ENCODE measurements at places on chromosomes 7 and 10.

DNA sequence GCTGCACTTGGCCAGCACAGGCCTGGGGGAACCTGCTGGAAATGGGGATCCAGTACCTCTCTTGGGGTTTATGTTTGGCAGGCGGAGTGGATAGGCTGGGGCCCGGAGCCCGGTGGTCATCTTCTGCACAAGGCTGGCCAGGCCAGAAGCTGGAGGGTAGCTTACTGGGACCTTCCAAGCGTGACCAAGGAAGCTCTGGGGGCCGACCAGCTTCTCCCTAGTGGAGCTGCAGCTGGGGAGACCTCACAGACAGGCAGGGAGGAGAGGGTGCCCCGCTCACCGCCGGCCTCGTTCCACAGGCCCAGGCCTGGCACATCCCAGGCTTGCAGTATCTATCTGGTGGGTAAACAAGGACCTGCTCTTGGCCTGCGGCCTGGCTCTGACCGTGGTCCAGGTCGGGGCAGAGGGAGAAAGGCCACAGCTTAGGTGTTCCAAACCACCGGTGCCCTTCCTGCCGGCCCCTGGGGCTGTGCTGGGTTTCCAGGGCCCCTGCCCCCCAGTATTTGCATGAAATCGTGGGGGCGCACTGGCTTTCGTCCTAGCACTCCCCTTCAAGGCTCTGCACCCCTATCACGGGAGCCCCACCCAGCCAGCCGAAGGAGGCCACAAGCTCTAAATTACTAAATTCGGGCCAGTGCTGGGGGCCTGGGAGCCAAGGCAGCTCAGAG is 1.5 kb upstream of the ELFN1 start:
- no peak overlapping the region for H3K4me3 ChIP-seq
- H3K4me1 ChIP-seq, result peaks cover 39% of the 10 kb centered on the region
- peaks cover 1% of the 10 kb centered on the region for H3K36me3 ChIP-seq
- H3K27ac ChIP-seq, result no peak overlapping the region
- no peak for DNase-seq

GRCh38 chr7:34133983-34134782 is 228.8 kb downstream of the BMPER start:
- H3K36me3 ChIP-seq, result no peaks in the 10 kb centered on the region
- no peaks in the 10 kb centered on the region for H3K27me3 ChIP-seq
- no peak overlapping the region for H3K27ac ChIP-seq

- DNase-seq, result no peak
- H3K4me1 ChIP-seq, result peaks cover 32% of the 10 kb centered on the region
- H3K36me3 ChIP-seq, result peaks cover 9% of the 10 kb centered on the region
- no peak overlapping the region for H3K27ac ChIP-seq
Measured at GRCh38 chr10:102243309-102243708, 2.0 kb upstream of the PITX3 start.

DNA sequence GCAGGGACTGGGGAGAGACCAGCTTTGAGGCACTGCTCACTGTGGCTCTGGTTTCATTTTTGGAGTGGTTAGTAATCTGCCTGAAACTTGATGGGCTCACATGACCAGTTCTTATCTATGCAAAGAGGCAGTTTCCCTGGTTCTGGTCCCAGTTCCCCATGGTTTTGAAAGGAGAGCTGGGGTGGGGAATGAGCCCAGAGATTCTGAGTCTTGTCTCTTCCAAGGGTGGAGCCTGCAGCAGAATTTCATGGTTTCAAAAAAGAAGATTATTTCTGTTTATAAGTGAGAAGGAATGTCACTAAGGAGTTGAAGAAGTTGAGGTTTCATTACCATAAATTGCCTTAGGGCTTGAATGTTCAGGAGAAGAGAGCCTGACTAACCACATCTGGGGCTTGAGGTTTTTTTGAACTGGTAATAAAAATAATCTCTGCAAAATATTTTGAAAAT is 190.2 kb upstream of the HABP2 start:
- H3K4me1 ChIP-seq, result no peaks in the 10 kb centered on the region
- no peak overlapping the region for H3K27ac ChIP-seq
- DNase-seq, result no peak
- peaks cover 5% of the 10 kb centered on the region for H3K27me3 ChIP-seq

DNA sequence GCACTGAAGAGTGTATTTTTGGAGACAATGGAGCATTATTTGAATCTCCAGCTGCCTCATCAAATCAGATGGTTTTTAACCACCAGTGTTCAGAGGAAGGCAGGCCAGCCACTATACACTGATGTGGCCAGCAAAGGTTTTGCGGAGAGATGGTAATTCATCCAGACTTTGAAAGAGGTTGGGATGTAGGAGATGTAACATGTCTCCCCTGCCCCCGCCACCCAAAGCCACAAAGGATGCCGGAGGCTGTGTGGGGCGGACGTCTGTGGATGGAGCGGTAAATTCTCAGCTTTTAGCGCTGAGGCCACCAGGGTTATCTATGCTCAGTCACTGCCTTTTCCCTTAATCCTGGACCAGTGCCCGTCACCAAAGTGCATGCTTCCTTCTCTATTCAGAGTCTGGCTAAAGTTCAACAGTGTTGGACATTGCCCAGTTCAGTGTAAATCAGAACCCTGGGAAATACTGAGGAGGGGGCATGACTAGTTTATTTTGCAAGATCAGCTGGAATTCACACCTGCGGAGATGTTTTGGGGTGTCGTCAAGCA is 3.7 kb upstream of the TRIP6 start:
- H3K4me1 ChIP-seq, result peaks cover 19% of the 10 kb centered on the region
- H3K4me3 ChIP-seq, result no peak overlapping the region
- DNase-seq, result no peak
- H3K36me3 ChIP-seq, result peaks cover 33% of the 10 kb centered on the region

DNA sequence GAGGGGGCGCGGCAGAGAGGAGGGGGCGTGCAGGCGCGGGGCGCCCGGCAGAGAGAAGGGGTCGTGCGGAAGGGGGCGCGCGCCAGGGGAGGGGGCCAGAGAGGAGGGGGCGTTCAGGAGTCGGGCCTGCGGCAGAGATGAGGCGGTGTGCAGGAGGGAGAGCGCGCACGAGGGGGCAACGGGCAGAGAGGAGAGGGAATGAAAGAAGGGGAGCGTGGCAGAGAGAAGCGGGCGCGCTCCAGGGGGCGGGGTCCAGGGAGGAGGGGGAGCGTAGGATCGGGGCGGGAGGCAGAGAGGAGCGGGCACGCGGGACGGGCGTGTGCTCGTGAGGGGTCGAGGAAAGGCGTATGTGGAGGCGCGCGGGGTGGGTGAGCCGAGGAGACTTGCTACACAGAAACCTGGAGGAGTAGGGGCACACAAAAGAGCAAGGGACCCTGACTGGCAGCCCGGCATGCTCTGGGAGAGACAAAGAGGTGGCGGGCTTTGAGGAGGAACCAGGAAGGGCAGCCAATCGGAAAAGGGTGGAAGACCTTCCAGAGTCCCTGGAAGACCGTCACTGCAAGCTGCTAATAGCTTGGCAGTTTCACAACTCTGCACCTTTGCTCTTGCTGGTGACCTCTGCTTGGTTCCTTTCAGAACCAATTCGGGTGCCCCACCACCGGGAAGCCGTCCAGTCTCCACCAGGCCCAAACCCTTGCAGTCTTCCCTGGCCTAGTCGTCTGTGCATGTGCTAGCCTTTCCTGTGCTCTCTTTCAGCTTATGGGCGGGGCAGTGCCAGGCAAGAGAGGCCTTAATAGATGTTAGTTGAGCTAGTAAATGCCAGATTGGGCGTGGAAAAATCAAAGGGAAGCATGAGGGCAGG is 639 bp downstream of the DYDC2 start:
- no peaks in the 10 kb centered on the region for H3K36me3 ChIP-seq
- H3K27ac ChIP-seq, result no peak overlapping the region
- no peaks in the 10 kb centered on the region for H3K4me1 ChIP-seq
- H3K4me3 ChIP-seq, result no peak overlapping the region

DNA sequence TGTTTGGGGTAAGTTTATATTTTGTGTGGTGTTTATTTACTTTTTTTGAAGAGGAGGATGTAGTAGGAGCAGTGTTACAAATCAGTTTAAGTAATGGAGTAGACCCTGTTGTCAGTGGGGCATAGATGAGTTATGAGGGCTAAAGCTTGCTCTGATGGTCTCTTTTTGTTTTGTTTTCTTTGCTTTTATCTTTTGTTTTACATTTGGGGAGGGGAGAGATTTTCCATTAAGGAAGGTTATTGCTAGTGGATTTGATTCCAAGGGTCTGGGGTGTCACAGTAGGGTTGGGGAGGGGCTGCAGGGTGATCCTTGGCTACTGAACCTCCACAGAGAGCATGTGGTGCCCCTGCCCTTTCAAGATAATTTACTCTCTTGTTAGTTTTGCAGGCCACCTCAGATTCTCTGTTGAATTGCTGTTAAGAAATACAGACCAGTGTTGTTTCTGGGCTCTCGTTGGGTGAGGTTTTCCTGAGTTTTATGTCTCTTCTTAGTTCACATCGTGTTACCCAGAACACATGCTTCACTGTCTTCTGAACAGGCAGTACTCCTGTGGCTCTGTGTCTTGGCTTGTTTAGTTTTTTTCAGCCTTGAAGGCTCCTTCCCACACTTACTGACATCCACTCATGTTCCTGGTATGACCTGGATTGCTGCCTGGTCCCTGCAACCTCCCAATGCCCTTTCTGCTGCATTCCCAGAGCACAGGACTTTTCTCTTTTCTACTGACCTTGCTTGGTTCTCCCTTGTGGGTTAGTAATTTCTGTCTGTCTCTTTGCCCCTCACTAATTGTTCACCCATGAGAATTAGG is 4.2 kb downstream of the KIFBP start:
- no peak overlapping the region for H3K4me3 ChIP-seq
- no peak overlapping the region for H3K27ac ChIP-seq

- no peaks in the 10 kb centered on the region for H3K27me3 ChIP-seq
- no peaks in the 10 kb centered on the region for H3K36me3 ChIP-seq
- DNase-seq, result no peak
- no peaks in the 10 kb centered on the region for H3K4me1 ChIP-seq
- H3K4me3 ChIP-seq, result no peak overlapping the region
- H3K27ac ChIP-seq, result no peak overlapping the region
Measured at GRCh38 chr10:95542330-95542729, 18.8 kb downstream of the SORBS1 start.

DNA sequence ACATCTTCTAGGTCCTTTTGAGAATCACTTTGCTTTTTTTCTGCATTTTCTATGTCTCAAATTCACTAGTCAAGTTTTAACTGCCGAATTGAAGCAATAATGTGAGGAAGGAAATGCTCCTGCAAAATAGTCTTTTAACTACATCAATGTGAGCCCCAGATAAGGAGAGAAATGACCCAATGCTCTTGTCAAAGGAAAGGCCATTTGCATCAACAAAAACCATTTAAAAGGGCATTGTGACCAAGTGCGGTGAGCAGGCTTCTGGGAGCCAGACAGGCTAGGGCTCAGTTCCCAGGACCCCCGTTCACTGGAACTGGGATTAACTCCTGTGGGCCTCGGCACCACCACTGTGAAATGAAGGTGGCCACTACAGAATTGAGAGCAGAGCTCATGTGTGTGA is 127.9 kb upstream of the EEPD1 start:
- H3K27ac ChIP-seq, result no peak overlapping the region
- H3K36me3 ChIP-seq, result no peaks in the 10 kb centered on the region
- no peak overlapping the region for H3K4me3 ChIP-seq
- no peaks in the 10 kb centered on the region for H3K27me3 ChIP-seq
- H3K4me1 ChIP-seq, result no peaks in the 10 kb centered on the region
- DNase-seq, result no peak

DNA sequence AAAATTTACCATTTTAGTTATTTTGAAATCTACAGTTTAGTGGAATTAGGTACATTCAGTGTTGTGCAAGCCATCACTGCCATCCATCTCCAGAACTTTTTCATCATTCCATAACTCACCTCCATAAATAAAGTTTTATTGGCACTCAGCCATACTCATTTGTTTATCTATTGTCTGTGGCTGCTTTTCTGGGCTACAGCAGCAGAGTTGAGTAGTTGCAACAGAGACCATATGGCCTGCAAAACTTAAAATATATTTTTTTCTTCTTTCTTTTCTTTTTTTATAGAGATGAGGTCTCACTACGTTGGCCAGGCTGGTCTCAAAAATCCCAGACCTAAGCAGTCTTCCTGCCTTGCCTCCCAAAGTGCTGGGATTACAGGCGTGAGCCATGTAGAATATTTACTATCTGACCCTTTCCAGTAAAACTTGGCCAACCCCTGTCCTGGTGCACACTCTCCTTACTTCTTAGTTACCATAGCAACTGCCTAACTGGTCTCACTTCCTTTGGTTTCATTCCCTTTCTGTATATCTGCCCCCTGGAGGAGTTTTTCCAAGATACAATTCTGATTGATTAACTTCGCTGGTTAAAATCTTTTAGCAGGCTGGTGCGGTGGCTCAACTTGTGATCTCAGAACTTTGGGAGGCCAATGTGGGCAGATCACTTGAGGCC is 133.2 kb downstream of the CUX1 start:
- peaks cover 16% of the 10 kb centered on the region for H3K36me3 ChIP-seq
- 0 out of 2 replicates have a peak overlapping the region, but pooled peaks have one; percentile 30 for H3K27ac ChIP-seq
- H3K4me1 ChIP-seq, result peaks cover 33% of the 10 kb centered on the region
- no peak for DNase-seq

DNA sequence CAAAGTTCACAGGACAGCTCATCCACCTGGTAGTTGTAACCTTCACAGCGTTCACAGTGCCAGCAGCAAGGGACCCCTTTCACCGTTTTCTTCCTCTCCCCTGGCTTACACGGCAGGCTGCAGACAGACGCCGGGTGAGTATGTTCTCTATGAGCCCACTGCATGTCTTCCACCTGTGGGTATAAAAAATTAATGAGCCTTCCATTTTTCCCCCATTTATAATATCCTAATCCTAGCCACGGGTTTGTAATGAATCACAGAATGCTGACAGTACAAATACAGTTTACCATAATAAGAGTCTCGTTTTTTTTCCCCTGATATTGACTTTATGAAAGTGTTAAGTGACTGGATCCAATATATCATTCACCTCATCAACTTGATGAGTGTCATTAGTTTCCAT is 719.0 kb downstream of the GRM8 start:
- H3K4me3 ChIP-seq, result no peak overlapping the region
- no peaks in the 10 kb centered on the region for H3K27me3 ChIP-seq
- no peak for DNase-seq
- no peak overlapping the region for H3K27ac ChIP-seq
- no peaks in the 10 kb centered on the region for H3K36me3 ChIP-seq

GRCh38 chr10:114881417-114881816 is 56.6 kb upstream of the TRUB1 start:
- H3K27me3 ChIP-seq, result no peaks in the 10 kb centered on the region
- H3K27ac ChIP-seq, result no peak overlapping the region
- DNase-seq, result no peak
- H3K4me3 ChIP-seq, result no peak overlapping the region
- no peaks in the 10 kb centered on the region for H3K36me3 ChIP-seq

Measured in DND-41 (cell line).